Right hindlimb (tissue), 1 donor: ENCODE measurements at places on chromosomes 16 and 17.

- DNase-seq, result no peak
Measured at GRCh38 chr17:48575066-48575582, 3.0 kb downstream of the HOXB4 start.

- no peak for DNase-seq
Measured at GRCh38 chr17:36611345-36612072, 10.1 kb downstream of the MRM1 start.

GRCh38 chr16:2985893-2986355 lies 5.7 kb upstream of the PKMYT1 start:
- no peak for DNase-seq

GRCh38 chr17:36721560-36722120 lies 120.3 kb downstream of the MRM1 start:
- no peak for DNase-seq

GRCh38 chr17:45992904-45993303 lies 6.1 kb upstream of the STH start:
- no peak for DNase-seq

DNA sequence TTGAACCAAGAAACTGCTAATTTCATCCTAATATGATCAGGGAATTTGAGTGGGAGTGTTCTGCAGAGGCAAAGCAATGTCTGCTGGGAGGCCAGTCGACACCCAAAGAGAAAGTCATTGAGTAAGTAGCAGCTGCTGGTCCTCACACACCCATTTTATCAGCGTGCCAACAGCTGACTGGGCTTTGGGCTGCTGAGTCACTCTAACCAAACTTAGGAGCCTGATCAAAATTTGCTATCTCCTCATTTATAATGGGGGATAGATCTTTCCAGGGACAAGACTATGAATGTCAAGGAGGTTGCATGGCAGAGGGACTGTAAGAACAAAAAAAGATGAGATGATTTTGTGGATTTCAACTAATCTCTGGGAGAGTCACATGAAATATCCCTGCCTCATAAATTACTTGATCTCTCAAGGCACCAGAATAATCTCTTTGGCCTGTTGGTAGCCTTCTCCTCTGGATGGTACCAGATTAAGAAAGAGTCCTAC lies 32.9 kb downstream of the CPSF4L start:
- DNase-seq, result peak; percentile 49

DNA sequence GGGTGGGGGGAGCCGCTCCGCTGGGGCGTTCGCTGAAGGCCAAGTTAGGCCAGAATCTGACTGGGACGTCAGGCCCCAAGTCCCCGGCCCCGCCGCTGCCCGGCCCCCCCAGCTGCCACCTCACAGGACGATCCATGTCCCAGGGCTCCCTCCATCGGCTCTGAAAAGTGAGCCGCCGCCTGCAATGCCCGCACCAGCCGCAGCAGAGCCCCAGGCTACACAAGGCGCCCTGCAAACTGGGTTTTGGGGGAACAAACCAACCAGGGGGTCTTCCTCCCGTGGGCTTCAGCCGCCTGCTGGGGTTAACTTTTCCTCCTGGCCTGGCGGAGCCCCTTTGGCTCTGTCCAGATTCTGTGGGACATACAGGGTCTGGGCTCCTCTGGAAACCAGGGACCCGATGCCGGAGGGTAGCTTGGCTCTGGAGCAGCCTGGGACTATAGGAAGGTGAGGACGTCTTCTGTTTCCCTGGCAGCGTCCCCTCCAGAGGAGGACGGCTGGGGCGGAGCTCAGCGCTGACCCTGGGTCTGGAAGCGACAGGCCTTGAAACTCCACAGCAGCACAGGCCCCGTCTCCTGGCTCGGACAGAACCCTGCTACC lies 835 bp downstream of the NME4 start:
- DNase-seq, result peak; percentile 78

DNA sequence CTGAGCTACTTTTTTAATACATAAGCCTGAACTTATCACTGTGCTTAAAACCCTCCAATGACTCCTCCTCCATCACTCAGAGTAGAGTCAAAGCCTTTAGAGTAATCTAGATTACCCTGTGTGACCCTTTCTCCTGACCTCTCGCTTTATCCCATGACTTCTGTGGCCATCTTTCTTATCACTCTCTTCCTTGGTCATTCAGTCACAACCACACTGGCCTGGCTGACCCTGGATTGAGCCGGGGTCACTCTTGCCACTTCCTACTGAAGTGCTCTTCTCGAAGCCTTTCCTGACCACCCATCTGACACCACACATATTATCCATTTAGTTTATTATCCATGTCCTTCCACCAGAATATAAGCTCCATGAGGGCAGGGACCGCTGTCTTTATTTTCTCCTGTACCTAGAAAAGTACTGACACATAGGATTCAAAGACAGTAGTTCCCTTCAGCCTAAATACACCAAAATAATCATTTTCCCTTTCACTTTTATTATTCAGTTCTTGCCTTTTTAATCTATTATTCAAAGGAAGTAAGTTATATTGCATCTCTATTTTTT lies 28.0 kb upstream of the ABCA9 start:
- DNase-seq, result no peak

GRCh38 chr17:76567634-76568432 lies 17.8 kb downstream of the ST6GALNAC2 start:
- no peak for DNase-seq

- no peak for DNase-seq
Measured at GRCh38 chr17:20284570-20285295, 182.6 kb downstream of the LGALS9B start.

DNA sequence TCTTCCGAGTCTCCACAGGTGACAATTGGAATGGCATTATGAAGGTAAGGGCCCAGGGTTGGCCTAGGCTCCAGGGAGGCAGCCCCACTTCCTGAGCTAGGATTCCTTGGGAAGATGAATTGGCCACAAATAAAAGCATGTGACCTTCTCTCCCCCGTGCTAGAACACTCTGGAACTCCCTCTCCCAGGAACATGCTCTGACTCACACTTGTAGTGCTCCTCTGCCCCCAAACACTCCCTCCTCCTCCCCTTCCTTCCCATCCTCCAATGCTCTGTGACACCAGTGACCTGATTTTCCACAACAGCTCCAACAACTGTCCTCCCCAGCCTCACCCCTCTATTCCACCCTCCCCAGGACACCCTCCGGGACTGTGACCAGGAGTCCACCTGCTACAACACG lies 16.4 kb upstream of the ABCC3 start:
- DNase-seq, result no peak

- no peak for DNase-seq
Measured at GRCh38 chr16:75503801-75504200, 8.6 kb upstream of the CHST6 start.

GRCh38 chr17:39174920-39175694 lies 9.1 kb upstream of the ARL5C start:
- peak; percentile 77 for DNase-seq

DNA sequence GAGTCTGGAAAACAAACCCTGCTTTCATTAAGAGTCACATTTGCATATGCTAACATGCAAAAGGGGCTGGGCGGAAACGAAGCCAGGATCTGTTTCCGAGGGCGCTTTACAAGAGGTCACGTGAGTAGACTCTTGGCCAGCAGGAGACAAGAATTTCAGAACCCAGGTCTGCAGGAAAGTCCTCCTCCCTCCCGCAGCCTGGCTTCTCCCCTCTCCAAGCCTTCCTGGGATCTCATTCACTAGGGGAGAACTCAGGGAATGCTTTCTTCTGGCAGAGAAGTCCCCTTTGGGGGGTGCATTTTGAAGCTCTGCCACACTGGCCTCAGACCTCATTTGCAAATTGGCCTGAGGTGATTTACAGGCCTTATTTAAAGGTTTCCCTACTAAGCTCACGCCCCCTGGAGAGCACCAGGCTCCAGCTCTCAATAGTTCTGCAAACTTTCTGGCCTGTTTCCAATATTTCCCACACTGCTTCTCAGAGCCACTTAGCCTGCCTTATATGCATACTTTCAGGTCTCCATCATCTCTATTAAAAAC lies 57.2 kb upstream of the CACNG5 start:
- peak; percentile 57 for DNase-seq
